Ovary (tissue), 10 donors: ENCODE measurements at places on chromosomes 1 and 21. TPM values are rescaled to one million over a fixed set of nuclear protein-coding genes. Genes with fewer than 3 reads are reported as not detected.

HPDL gene
- total RNA-seq = 1.9 TPM

TACSTD2 gene
- 0.35 TPM for total RNA-seq

GBP7 gene
- not detected for total RNA-seq

STIL gene
- total RNA-seq = 0.60 TPM
